ENCODE measurements at places on chromosomes 7 and 10.
A peak's percentile ranks its signal among the peaks of the same experiment; 100 is the strongest.

- no peak for DNase-seq
These were observed 634.4 kb upstream of the POT1 start for GRCh38 chr7:125563964-125564529.

GRCh38 chr10:34235164-34235832 is 579.8 kb downstream of the PARD3 start:
- DNase-seq: peak; percentile 28

GRCh38 chr10:67784474-67784873 is 53.5 kb downstream of the DNAJC12 start:
- no peak for DNase-seq

- DNase-seq: no peak
These were observed 1272.5 kb upstream of the CELF2 start for GRCh38 chr10:9745158-9745557.

- DNase-seq: no peak
These were observed 108.7 kb downstream of the DOCK1 start for GRCh38 chr10:127013691-127014473.

GRCh38 chr7:149459540-149460452 is 1.1 kb downstream of the ZNF777 start:
- DNase-seq: no peak

DNA sequence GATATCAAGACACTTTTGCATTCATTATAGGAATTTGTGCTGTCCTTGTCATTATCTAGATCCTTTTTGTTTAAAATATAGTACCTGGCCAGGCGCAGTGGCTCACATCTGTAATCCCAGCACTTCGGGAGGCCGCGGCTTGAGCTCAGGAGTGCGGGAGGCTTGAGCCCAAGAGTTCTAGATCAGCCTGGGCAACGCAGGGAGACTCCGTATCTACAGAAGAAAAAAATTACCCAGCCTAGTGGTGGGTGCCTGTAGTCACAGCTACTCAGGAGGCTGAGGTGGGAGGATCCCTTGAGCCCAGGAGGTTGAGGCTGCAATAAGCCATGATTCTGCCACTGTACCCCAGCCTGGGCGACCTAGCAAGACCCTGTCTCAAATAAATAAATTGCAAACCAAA is 621 bp upstream of the MORN4 start:
- DNase-seq: no peak

GRCh38 chr10:26479766-26480492 is 41.8 kb downstream of the APBB1IP start:
- DNase-seq: no peak

DNA sequence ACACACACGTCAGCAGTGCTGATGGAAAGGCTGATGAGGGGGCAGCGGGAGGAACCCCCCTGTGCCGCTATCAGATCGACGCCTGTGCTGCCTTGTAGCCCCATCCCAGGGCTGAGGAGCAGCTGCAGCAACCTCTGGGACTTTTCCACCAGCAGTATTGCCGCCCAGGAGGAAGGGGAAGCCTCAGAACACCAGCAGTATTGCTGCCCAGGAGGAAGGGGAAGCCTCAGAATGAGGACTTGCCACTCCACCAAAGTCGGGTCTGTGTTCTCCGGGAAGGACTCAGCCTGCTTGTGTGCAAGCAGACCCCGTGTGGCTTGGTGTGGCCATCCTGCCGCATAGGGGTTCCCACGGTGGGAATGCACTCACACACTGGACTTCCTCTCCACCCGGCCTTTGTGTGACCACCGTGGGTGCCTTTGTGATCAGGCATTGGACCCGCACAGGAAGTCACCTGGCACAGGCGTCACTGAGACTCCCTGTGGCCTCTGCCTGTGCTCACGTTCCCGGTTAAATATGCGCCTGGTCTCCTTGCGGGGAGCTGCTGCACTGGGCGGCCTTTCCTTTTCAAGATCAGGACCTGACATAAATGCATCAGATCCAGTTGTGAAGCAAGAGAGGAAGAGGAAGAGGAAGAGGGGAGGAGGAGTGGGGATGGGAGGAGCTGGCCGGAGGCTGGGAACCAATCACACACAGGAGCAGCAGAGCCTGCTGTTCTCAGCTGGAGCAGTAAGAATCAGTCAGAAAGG is 248.5 kb downstream of the DNAJB6 start:
- DNase-seq: no peak

- no peak for DNase-seq
These were observed 147.9 kb downstream of the PFKFB3 start for GRCh38 chr10:6350609-6351008.
